ENCODE measurements at places on chromosomes 7 and 10.

- DNase-seq: no peak
Observed at GRCh38 chr7:22681852-22682657, 44.9 kb upstream of the IL6 start.

DNA sequence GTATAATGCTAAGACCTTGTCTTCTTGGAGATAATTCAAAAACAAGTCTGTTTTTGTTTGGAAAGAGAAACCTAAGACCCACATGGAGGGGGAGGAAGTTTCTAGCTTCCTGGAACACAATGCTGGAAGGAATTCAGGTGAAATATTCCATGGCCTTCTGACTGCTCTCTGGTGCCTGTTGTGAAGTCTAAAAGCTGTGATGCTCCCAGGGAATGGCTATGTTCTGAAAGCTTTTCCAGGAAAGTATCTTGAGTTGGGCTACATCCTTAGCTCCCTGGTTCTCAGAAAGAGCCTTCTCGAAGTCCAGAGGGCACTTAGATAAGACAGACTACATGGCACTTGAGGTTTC, 12.5 kb upstream of the PFKP start:
- no peak for DNase-seq

- no peak for DNase-seq
Observed at GRCh38 chr7:41809529-41809939, 106.6 kb upstream of the INHBA start.

DNA sequence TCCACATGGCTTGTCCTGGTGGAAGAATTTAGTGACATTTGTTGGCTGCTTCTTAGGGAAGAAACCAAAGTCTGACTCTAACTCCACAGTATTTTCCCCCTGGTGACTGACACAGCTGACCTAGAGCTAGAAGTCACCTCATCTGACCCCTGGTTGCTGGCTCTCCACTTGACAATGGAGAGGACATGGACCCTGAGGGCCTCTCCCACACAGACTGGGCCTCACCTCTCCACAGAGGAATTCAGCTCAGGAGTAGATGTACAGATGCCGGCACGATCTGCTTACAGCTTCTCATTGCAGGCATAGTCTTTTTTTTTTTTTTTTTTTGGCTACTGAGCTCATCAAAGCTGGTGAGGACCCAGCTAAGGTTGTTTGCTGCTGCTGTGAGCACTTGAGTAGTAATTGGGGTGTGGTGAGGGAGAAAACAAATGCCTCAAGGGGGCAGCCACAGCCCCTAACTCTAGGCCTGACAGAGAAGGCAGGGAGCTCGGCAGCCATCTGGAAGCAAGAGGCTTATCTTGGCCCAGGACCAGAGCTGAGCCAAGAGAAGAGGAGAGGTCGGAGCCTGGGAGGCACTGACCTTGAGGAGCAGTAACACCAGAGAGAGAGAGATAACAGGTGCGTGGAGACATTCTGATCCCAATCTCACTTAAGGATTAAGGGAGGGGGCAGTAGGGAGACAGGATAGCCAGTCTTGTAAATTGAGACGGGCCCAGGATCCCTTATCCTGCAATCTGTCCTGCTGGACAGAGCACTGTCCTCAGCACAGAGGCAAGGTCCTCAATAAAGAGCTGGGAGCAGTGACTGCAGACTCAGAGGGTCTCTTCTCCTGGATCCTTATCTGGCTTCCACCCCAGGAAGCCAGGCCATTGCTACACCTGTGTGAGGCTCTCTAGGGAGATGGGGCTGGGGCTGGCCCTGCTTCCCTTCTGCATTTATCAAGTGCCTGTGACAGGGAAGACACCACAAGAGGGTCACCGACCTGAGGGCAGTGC, 9.4 kb downstream of the PRSS58 start:
- no peak for DNase-seq

- no peak for DNase-seq
Observed at GRCh38 chr10:104117839-104118323, 4.1 kb upstream of the SFR1 start.

DNA sequence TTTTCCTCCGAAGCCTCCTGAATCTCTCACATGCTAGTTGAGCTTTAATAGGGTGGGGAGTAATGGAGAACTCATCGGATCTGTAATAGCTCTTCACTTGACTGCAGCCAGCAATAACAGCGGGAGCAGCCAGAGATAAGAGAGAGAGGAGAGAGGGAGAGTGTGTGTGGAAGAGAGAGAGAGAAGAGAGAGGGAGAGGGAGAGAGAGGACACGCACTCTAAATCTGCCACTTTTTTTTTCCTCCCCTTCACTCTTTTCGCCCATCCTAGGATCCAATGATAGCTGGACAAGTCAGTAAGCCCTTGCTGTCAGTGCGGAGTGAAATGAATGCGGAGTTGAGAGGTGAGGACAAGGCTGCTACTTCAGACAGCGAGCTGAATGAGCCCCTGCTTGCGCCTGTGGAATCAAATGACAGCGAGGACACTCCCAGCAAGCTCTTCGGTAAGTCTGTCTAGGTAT, 107.9 kb downstream of the POU6F2 start:
- DNase-seq: no peak

GRCh38 chr7:42236976-42237810, at the start of gene GLI3:
TSS of gene GLI3 (minus strand) at chr7:42237209. CDS start at chr7:42223253, 13,956 bp downstream.
- DNase-seq: no peak

DNA sequence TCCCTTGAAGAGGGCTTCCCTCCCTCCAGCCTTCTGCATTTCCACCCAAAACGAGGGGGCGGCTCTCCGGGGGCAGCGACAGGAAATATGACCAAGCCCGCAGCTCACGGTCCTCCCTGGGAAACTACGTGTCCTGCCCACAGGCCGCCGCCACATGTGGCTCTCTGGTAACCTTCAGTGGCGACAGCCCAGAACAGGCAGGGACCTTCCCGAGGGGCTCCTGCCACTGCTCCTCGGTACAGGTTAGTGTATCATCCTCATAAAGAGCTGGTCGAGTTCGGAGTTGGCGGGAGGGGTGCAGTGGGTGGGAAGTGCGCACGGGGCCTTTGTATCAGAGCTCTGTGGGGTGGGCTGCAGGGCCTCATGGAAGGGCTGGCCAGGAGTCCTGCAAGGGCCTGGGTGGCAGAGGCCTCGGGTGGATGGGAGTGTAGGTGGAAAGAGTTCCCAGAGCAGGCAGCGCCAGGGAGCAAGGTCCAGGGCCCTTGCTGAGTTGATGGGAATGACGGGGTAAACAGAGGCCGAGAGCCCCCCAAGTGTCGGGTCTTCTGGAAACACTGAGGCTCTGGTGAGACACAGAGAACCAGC, 66.0 kb downstream of the TCERG1L start:
- DNase-seq: no peak

DNA sequence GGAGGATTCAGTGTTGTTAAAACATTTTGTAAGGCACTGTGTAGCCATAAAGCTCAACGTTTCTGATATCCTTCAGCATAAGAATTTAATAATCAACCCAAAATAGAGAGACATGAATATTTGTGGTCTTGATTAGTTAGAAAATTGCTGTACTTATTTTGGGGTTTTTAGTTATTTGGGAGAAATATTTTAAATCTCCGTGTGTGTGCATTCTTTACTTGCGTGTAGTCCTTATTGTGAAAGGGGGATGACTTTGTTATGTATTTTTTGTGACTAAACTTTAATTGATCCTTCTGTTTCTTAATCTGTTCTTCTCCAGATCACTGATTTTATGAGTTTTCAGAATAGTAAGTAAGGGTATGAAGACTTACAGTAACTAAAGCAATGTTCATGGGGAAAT, 81.2 kb downstream of the ZNRF2 start:
- DNase-seq: no peak

DNA sequence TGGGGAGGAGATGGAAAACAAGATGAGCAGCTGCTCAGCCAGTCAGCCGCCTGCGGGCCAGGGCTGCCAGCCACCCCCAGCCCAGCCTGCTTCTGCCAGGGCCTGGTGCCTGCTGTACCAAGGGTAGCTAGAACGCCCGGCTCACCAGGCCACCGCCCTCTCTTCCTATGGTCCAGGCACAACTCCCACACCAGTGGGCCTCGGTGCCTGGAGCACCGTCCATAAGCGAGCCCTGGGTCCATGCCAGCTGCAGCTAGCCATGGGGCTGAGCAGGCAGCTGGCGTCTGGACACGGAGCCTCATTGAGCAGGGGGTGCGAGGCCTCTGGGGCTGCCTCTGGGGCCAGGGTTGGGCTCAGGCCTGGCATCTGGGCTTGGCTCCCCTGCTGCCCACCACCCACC, 8.5 kb upstream of the RABGEF1 start:
- DNase-seq: no peak

DNA sequence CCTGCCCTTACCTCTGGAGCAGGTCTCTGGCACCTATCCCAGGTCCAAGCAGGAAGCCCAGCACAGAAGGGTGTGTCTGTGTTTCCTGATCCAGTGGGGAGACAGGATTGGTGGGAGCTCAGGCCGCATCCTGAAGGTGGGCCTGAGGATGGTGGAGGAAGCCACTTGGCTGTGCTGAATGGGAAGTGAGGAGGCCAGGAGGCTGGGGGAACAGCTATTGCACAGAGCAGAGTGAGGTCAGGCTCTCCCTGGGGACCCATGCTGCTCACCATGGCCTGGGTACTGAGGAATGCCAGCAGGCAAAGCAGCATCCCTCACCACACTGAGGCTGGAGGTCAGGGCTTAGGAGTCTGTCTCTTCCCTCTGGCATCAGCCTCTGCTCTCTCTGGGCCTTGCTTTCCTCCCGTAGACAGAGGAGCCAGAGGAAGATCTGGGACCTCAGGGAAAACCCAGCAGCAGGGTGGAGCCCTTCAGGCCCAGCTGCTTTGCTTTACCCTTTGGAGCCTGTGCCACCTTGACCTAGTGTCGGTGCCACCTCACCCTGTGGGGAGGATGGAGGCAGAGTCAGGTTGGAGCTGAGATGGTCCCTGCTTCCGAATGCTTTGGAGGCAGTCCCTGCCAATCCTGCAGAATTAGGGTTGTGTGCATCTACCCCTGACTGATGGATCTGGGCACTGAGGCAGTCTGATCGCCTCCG, 39.0 kb downstream of the CDH23 start:
- DNase-seq: no peak

- no peak for DNase-seq
Observed at GRCh38 chr7:134811765-134812164, 32.3 kb downstream of the CALD1 start.

DNA sequence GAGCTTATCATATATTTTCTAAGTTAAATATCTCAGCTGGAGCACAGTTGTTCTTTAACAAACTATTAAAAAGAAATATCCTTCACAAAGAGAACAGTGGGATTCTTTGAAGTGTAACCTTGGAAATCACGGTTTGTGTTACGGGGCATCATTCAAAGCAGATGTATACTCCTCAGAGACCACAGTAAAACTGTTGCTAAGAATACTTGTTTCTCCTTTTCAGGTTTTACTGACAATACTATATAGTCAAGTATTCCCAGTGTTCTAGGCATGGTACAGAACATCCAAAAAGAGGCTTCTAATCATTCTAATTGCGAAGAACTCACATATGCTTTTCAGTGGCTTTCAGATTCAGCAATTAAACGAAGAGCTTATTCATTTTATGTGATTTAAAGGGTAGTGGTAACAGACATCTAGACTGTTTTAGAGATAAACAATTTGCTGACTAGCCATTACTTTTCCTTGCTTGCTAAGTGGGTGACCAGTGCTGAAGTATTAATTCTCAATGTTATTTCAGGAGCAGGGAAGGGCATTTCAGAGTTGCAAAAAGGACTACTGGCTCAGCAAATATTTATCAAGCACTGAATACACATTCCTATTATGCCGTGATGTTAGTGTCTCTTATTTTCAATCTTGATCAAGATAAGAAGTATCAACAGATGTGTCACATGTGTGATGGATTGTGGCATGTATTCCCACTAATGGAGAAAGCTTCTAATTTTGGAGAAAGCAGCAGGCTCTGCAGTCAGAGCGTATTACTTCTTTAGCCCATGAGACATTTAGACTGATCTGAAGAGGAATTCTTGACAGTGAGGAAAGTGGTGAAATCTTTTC, 236.8 kb downstream of the RNLS start:
- DNase-seq: no peak

DNA sequence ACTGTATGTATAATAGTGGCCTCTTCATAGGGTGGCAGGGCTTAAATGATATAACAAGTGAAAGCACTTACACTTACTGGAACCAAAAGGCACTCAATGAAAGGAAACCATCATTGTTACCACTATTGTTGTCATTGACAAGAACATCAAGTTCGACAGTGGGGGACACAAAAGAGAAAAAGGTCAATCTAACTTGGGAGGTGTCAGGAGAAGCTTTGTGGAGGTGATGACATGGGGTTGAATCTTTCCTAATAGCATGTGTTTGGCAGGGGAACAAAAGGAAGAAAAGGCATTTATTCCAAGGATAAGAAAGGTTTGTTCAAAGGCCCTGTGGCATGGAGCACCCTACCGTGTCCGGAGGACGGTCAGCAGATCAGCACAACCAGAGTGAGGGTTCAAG, 18.2 kb upstream of the ENO4 start:
- DNase-seq: no peak
